ENCODE measurements at places on chromosomes 2 and 18.

DNA sequence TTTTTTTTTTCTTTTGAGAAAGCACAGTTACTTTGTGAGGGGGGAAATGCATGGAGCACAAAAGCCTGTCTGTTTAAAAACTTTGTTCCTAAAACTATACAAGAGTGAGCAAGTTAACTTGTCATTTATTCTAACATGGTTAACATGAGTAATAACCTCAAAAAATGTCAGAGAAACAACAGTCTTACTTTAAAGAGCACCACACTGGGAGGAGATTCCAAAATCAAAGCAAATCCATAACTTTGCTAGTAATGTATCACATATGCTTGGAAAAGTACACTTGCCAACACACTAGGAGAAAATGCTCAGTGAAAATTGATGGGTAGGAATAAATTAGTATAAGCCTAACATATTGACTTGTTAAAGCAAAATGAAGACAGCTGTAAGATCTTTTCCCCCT lies 157.1 kb downstream of the PRPF40A start:
- no peak for DNase-seq

DNA sequence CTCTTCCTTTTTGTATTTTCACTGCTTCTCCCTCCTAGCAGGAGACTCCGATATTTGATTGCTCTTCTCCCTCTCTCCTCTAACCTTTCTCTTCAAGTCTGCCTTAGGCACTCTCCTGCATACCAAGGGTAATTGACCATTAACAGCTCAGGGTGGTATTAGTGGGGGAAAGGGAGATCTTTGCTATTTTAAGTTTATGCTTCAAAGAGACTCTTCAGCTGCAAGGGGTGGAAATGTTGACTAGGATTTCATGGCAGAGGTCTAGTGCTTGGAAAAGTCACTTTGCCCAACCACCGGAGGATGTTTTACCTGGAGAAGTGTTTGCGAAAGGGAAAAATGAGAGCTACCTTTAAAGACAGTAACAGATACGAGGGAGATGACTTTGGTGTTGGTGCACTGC lies 453.7 kb downstream of the SLC4A3 start:
- no peak for DNase-seq

DNA sequence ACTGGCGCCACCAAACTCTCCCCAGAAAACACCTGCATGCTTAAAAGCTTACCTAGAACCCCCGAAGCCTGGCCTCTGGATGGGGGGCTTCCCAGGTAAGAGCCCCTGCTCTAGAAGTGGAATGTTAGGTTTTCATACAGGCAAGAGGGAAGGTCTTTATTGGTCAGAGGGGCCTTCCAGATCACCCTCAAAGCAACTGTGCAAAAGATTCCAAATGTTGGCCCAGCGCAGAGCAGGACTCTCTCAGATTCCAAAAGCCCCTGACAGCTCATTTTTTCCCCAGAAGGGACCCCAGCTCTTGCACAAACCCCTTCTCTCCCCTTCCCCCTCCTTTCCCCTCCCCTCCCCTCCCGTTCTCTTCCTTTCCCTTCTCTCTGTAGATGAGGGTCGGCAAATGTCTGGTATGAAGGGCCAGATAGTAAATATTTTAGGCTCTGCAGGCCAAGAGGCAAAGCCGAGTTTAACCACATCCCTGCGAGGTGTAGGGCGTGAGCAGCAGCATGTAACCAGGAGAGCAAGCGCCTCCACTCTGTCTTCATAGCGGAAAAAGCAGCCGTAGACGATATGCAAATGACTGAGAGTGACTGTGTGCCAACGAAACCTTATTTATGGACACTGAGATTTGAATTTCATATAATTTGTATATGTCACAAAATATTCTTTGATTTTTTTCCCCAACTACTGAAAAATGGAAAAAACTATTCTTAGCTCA lies 116.9 kb downstream of the SMAD7 start:
- DNase-seq: no peak

DNA sequence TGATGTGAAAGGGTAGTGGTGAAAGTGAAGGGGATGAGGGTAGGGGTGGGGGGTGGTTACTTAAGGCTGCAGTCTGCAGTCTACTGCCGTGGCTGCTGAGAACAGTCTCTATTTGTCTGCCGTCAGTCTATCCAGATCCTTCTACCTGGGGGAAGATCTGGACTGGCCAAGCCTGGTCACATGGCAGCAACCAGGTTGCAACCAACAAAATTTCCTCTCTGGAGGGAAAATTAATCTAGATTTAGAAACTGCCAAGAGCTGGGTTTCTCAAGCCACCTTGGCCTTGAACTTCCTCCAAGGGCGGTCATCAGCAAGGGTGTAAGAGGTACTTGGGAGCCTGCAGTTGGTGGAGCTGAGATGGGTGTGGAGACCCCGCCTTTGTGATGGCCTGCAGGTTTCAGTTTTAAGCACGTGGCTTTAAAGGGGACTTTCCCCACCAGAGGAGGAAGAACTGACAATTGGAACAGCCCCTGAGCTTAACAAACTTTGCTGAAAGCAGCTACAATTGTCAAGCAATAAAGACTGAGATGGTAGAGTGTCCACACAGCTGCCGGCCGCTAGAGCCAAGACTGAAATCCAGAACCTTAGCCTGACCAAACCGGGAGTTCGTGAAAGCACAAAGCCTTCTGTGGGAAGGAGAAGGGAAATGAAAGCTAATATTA lies 31.4 kb upstream of the KCMF1 start:
- DNase-seq: no peak

GRCh38 chr2:138649571-138649970 lies 130.6 kb downstream of the NXPH2 start:
- no peak for DNase-seq

GRCh38 chr2:18749912-18750526 lies 160.7 kb upstream of the NT5C1B start:
- DNase-seq: peak; percentile 67

DNA sequence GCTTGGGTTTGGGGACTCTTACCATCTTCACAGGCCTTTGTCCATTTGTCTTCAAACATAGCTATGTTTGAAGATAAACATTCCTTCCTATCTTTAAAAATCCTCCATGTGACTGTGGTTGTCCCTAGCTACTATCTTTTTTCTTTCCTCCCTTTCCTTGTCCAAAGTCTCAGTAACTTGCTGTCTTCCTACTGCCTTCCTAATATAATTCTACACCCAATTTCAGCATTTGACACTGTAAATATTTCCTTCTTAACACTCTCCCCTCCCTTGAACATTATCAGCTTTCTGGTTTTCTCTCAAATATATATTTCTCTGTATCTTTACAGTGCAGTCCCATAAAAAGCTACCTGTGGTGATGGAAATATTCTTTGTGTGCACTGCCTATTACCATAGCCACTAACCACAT lies 5.3 kb upstream of the SP3 start:
- DNase-seq: no peak

DNA sequence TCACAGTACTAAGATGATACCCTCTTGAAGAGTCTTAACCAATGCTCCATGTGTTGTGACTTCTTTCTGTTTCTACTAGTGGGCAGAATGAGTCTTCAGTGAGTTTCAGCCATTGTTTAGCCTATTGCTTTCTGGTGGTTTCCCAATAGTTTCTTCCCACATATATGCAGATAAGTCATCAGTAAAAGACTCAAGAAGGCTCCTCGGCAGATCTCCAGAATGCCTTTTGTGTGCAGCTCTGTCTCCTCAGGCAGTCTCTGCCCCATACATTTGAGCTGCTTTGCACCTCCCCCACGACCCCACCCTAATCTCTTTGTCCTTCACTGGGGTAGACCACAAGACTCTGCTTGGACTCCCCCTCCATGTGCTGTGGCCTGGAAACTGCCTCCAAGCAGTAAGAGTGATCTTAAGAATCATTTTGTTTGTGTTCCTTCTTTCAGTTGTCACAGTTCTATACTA lies 71.6 kb upstream of the CHRNA1 start:
- DNase-seq: no peak

- DNase-seq: no peak
Measured at GRCh38 chr2:80141007-80141726, 163.4 kb downstream of the LRRTM1 start.

GRCh38 chr18:27073404-27073830 lies 111.7 kb downstream of the CHST9 start:
- no peak for DNase-seq

GRCh38 chr18:3758531-3758930 lies 308.6 kb downstream of the TGIF1 start:
- no peak for DNase-seq

- no peak for DNase-seq
Measured at GRCh38 chr2:222232839-222233238, 66.0 kb downstream of the PAX3 start.

GRCh38 chr2:147046473-147046872 lies 798.4 kb upstream of the ACVR2A start:
- DNase-seq: no peak

DNA sequence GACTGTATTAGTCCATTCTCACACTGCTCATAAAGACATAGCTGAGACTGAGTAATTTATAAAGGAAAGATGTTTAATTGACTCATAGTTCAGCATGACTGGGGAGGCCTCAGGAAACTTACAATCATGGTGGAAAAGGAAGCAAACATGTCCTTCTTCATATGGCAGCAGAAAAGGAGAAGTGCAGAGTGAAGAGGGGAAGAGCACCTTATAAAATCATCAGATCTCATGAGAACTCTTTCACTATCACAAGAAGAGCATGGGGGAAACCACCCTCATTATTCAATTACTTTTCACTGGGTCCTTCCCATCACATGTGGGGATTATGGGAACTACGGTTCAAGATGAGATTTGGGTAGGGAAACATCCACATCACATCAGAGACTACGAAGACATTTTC lies 43.0 kb upstream of the CAVIN2 start:
- DNase-seq: no peak

- DNase-seq: no peak
Measured at GRCh38 chr18:76547296-76547695, 52.3 kb upstream of the ZNF516 start.

GRCh38 chr2:44004735-44005602 lies 9.2 kb upstream of the LRPPRC start:
- DNase-seq: no peak

GRCh38 chr2:152587187-152587947 lies 129.9 kb downstream of the PRPF40A start:
- no peak for DNase-seq

- no peak for DNase-seq
Measured at GRCh38 chr2:140117386-140117785, 1337.2 kb upstream of the NXPH2 start.
